Psoas muscle (tissue), 8 donors: ENCODE measurements at places on chromosomes 7 and 10. TPM values are rescaled to one million over a fixed set of nuclear protein-coding genes. Genes with fewer than 3 reads are reported as not detected.

The HIF1AN gene
- 102 TPM for total RNA-seq

DNA sequence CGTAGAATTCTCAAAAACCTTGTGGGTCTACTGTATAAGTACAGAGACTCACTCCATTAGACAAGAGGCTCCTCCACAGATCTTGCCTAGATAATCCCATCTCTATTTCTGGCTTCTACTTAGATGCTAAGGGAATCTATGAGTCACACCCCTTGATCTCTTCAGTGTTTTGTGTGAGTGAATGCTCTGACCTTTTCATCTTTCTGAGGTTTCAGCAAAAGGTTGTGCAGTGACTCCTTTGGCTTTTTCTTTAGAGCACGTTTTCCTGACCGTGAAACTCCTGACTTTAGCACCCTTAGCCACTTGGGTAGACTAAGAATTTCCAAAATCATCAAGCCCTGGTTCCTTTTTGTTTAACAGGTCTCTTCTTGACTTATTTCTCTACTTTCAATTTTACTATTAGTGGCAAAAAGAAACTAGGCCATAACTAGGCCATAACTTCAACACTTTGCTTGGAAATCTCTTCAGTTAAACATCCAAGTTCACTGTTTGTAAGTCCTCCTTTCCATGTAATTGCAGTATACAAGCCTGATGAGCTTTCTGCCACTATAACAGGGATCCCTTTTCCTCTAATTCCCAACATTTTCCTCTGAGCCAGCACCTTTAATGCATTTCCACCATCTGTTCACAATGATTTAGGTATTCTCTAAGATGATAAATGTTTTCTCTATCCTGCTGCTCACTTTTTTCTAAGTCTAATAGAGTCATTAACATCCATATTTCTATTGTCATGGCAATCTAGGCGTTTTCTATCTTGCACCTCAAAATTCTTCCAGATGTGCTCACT is 19.4 kb downstream of the COPG2 start:
- no peak for DNase-seq

The NPTX2 gene
- total RNA-seq, result 1.3 TPM

- DNase-seq, result no peak
Measured at GRCh38 chr10:72918352-72918751, 24.8 kb downstream of the OIT3 start.
